Osteoblast (primary cell): ENCODE measurements at places on chromosomes 2 and 18.

- DNase-seq: peak; percentile 51
Measured at GRCh38 chr2:207230261-207231105, 64.7 kb upstream of the KLF7 start.

DNA sequence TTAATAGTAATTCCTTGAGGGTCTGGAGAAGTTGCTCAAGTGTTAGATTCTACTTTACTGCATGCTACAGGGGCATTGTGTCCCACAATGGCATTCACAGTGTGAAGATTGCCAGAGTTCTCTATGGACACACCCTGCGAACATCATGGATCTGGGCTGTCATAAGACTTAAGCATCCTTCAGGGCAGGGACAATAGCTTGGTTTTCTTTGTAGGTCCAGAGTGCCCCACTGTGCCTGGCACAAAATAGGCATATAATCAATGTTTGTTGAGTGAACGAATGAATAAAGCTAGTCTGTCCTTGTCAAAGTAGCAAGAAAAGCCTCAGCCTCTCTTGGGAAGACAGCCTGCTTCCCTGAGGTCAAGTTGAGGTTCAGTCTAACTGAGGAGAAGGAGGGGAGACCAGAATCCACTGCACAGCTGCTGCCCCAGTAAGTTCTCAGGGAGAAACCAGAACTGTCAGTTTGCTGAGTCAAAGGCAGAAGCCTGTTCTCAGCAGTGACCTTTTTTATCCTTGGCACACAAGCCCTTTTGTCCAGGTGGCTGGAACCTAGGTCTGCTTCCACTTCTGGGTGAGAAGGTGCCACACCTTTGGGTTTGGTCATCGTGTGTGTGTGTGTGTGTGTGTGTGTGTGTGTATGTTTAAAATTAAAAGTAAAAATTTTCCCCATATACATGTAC is 15.0 kb downstream of the INPP4A start:
- no peak for DNase-seq

DNA sequence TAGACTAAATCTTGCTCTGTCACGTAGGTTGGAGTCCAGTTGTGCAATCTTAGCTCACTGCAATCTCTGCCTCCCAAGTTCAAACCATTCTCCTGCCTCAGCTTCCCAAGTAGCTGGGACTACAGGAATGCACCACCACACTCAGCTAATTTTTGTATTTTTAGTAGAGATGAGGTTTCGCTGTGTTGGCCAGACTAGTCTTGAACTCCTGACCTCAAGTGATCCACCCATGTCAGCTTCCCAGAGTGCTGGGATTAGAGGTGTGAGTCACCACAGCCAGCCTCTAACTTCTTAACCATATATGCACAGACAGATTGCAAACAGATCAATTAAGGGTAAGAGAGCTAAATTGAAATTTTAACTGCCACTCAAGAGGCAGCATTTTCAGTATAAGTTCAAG is 22.1 kb upstream of the CNGA3 start:
- DNase-seq: no peak

- DNase-seq: no peak
Measured at GRCh38 chr2:24245986-24246776, 71.3 kb downstream of the FAM228A start.

DNA sequence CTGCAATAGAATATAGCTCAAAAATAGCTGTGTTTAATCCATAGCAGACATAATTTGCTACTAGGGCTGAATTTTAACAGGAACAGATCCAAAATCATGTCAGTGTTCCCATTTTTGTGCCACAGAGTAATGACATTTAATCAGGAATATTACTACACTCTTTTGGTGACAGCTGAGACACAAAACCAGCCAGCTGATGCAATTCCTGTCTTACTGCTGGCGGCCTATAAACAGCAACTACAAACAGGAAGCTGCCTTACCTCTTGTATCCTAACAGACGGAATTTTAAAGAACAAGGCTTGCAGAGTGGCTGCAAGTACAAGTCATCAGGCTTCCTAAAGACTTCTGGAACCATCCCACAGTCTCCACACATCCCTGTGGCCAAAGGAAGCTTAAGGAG is 218.1 kb downstream of the ZNF521 start:
- DNase-seq: no peak
